ENCODE measurements at places on chromosomes 7 and 10.

GRCh38 chr7:128053023-128053422 lies 21.8 kb upstream of the LRRC4 start:
- no peak for DNase-seq

DNA sequence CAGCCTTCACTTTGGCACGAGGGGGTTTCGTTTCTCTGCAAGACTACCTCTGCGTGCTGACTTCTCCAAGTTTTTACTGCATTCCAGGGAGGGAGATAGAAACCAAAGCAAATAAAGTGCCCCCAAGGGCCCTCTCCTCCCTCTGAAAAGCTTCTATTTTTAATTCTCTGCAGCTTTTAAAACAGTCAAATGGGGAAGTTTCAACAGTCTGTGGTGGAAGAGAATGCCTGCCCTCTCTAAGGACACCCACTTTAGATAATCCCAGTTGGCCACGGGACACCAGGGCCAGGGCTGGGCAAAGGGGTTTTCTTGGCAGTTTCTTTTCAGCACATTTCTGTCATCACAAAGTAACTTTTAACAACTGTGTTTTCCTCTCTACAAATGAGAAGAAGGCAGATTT lies 386.7 kb upstream of the NPVF start:
- no peak for DNase-seq

GRCh38 chr7:12158334-12159060 lies 52.6 kb upstream of the TMEM106B start:
- DNase-seq: no peak

DNA sequence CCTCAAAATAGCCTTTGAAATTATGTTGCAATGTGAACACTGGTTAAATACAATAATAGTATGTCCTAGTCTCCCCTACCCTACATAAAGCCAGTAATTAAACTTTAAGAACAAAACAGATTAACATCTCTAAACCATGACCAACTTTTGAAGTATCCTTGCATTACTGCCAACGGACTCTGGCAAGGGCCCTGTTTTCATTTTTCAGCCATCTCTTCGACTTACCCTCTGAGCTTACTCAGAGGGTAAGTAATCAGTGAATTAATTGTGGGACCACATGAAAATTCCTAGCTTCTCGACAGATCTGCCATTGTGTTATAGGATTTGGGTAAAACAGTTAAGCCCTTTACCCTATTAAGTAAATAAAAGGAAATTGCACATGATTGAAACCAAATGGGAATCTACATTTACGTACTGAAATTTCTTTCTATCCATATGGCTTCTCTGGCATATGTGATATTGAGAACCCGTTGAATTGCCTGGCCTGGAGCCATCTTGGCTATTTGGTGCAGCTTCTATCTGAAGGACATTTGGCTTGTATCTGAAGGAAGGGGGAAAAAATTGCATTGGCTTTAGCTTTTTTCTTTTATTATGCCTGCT lies 39.6 kb downstream of the DYNC1I1 start:
- no peak for DNase-seq

- DNase-seq: no peak
Observed at GRCh38 chr10:114829160-114829909, 7.8 kb downstream of the FHIP2A start.

GRCh38 chr7:147775516-147776284 lies 814.9 kb upstream of the C7orf33 start:
- DNase-seq: no peak

- DNase-seq: no peak
Observed at GRCh38 chr10:22752272-22752889, 38.0 kb upstream of the PIP4K2A start.

GRCh38 chr7:99096124-99096887 lies 47.6 kb downstream of the SMURF1 start:
- no peak for DNase-seq

- no peak for DNase-seq
Observed at GRCh38 chr7:115226410-115226809, 304.5 kb downstream of the MDFIC start.

DNA sequence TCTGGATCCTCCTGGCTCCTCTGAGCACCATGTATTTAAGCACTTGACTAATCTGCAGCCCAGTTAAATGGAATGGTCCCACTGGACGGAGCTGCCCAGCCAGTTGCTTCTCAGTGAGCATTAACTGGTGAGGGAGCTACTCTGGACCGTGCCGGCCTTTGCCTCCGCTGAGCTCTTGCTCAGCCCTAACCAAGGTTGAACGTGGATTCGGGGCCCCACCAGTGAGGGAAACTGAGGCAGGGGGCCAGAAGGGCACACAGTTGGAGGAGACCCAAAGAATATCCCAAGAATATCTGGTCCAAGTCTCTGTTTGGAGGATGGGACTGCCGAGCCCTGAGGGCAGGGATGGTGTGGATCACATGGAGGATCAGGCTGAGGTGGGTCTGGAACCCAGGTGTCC lies 13.7 kb downstream of the ADCYAP1R1 start:
- no peak for DNase-seq

- no peak for DNase-seq
Observed at GRCh38 chr10:122632031-122632430, 67.6 kb downstream of the C10orf120 start.

DNA sequence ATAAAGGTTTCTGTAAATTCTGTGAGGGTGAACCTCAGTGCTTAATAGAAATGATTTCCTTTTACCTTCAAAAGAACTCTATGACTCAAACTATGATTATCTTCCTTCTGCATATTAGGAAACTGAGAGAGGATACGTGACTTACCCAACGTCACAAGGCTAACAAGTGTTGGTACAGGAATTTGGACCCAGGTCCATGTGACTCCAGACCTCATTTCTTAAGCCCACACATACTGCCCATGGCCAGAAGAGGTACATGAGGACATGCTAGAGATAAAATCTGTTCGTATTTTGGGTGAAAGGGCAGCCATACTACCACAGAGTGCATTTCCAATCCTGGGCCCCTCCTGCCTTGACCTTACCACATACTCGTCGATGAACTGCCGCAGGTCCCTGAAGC lies 61.5 kb upstream of the TM9SF3 start:
- no peak for DNase-seq

- no peak for DNase-seq
Observed at GRCh38 chr10:125641398-125641797, 41.6 kb downstream of the TEX36 start.

- no peak for DNase-seq
Observed at GRCh38 chr10:11759347-11759746, 17.2 kb downstream of the ECHDC3 start.

DNA sequence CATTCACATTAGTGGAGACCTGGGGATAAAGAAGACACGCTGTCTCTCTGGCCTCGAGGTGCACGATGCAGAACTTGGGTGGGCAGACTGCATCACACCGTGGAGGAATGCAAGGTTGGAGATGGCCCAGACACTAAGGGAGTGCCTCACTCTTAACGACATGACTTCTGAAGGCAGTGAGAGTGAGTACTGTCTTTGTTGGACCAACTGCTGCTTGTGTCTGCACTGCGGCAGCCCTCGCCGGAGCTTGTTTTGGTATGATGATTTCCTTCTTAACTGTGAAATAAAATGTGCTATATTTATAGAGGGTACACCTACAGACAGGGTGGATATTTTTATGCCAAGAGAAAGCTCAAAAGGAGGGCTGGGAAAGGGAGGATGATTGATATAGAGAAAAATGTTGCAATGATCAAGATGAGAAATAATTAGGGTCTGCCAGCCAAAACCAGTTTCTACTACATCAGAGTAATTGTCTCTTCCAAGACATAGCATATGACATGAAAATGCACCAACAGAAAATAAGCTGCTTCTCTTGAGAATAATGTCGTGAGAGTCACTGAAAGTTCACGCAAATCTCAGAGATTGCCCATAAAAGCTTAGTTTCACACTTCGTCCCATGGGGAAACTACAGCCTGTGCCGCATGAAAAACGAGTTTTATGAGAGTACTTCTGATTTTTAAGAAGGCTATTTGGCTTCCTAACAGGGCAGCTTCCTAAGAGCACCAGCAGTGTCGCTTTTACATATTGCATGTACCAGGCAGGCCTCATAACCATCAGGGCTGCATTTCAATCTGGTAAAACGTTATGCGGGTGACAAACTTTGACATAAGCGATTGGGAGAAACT lies 127.1 kb downstream of the TAX1BP1 start:
- no peak for DNase-seq

DNA sequence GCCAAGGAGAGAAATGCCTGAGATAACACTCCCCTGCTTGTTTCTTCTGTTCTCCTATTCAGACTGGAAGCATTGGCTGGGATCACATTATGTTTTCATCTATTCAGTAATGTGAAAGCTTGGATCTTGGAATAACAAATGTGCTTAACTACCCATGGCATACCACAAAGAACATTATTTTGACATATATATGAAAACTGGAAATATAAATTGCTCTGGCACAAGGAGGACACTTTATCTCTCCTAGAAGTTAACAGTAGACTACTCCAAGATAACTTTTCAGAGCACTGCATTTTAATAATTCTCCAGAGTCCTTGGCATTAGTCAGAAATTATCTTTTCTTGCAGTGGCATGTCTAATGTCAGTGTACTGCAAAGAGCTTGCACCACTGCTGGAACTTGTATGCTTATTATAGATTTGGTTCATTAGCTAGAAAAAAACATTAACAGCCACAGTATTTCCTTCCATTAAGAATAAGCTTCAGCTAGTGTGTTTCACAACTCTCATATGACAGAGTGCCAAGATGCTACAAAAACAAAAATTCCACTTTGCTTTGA lies 169.3 kb upstream of the LRRN3 start:
- DNase-seq: no peak

GRCh38 chr10:77315496-77316129 lies 322.0 kb downstream of the KCNMA1 start:
- DNase-seq: no peak

- DNase-seq: no peak
Observed at GRCh38 chr7:36276428-36277248, 113.0 kb upstream of the ANLN start.

DNA sequence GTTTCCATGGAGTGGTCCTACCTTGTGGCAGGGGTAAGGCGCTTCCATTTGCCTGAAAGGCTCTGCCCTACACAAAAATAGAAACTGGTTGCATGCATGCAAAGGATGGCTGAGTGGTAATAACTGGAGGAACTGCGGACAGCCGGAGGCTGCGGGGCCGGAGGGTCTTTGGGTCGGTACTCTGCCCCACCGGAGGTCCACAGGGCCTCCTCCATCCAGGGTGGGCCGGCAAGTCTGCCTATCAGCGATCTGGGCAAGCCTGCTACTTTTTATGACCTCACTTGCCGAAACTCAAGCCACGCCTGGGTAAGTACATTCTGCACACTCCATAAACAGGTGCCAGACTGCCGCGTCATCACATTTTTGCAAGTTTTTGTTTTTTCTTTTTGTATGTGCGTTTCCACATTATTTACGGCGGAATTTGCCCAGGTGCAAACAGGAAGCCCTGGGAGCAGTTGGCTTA lies 30.0 kb downstream of the TACC2 start:
- peak; percentile 59 for DNase-seq

- no peak for DNase-seq
Observed at GRCh38 chr10:104293011-104293410, 24.0 kb downstream of the GSTO2 start.

DNA sequence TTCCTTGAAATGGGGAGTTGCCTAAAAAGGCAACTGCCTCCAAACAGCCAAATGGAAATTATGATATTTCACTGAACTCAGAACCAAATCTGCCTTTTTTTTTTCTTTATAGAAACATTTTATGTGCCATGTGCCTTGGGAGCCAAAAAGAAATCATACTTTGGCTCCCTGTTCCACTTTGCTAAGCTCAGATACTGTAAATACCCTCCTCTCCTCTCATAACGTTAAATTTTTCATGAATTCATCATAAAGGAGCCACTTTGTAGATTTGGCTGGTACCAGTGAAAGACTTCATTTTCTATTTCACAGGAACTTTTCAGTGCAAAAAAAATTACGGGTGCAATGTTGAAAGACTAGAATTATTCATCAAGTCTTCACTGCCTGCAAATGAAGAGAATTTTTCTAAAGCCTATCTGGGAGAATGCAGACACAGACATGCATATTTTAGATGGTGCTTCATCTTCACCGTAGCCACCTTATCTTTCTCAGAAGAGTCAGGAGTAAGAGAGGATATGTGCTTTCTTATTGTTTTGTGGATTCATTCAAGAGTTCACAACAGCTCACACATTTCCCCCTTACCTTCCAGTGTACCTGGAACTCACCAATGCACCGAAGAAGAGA lies 742.3 kb upstream of the GALNT17 start:
- no peak for DNase-seq

- DNase-seq: no peak
Observed at GRCh38 chr10:70603449-70603801, 884 bp upstream of the PRF1 start.

GRCh38 chr7:45176091-45176490 lies 18.5 kb downstream of the RAMP3 start:
- DNase-seq: no peak

- DNase-seq: no peak
Observed at GRCh38 chr7:74481458-74482196, 27.9 kb downstream of the GTF2IRD1 start.

GRCh38 chr10:110456523-110457091 lies 41.1 kb upstream of the DUSP5 start:
- DNase-seq: no peak

GRCh38 chr10:12685261-12686058 lies 316.1 kb downstream of the CCDC3 start:
- DNase-seq: no peak

GRCh38 chr7:84512055-84512454 lies 317.5 kb upstream of the SEMA3A start:
- DNase-seq: no peak

GRCh38 chr7:50160206-50160605 lies 67.2 kb upstream of the ZPBP start:
- DNase-seq: no peak
